MV-4-11 (cell line): ENCODE measurements at places on chromosomes 7 and 10.
A peak's percentile ranks its signal among the peaks of the same experiment; 100 is the strongest.

DNA sequence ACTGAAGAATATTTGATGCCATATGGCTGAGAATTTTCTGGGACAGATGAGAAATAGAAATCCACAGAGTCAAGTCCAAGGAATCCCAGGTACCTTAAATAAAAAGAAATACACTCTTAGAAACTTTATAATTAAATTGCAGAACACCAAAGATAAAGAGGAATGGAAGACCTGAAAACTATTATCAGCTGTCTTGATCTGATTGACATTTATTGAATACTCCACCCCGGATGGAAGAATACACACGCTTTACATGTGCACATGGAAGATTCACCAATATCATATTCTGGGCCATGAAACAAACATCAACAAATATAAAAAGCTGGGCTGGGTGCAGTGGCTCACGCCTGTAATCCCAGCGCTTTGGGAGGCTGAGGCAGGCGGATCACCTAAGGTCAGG lies 81.6 kb downstream of the EXOC6 start:
- DNase-seq: no peak

DNA sequence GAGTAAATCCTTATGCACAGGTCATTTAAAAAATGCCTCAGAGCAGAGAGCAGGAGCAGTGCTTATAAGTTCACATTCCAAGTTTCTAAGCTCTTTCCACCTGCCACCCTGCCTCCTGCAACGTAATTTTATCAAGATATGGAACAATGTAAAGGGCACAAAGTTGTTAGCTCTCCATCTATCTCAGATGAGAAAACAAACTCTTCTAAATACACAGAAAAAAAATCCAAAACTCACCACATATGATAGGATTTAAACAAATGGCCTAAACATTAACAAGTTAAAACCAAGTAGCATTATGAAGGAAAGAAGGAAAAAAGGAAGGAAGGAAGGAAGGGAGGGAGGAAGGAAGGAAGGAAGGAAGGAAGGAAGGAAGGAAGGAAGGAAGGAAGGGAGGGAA lies 1132.8 kb downstream of the GRM8 start:
- DNase-seq: no peak

DNA sequence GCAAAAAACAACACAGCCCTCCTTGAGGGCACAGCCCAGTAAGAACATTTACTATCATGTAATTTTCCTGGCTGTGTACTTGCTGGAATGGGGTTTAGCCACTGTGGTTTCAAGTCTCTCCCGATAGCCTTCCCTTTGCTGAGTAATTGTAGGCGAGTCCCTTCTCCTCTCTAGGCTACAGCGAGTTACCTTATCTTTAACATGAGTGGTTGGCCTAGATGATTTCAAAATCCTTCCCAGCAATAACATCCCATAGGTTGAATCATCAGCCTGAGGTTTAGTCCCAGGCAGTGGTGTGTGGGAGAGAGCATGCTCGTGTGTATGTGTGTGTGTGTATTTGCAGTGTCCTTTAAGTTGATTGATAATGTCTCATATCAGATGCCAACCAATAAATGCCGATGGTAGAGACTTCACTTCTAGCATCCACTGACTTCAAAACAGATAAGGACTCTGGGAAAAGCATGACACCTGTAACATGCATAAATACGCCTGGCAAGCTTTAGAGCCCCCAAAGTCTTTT lies 142.9 kb upstream of the ZMIZ1 start:
- DNase-seq: peak; percentile 80

- DNase-seq: no peak
Observed at GRCh38 chr10:111986079-111986478, 197.5 kb downstream of the GPAM start.

- DNase-seq: no peak
Observed at GRCh38 chr7:149414745-149415390, 46.0 kb downstream of the ZNF777 start.

DNA sequence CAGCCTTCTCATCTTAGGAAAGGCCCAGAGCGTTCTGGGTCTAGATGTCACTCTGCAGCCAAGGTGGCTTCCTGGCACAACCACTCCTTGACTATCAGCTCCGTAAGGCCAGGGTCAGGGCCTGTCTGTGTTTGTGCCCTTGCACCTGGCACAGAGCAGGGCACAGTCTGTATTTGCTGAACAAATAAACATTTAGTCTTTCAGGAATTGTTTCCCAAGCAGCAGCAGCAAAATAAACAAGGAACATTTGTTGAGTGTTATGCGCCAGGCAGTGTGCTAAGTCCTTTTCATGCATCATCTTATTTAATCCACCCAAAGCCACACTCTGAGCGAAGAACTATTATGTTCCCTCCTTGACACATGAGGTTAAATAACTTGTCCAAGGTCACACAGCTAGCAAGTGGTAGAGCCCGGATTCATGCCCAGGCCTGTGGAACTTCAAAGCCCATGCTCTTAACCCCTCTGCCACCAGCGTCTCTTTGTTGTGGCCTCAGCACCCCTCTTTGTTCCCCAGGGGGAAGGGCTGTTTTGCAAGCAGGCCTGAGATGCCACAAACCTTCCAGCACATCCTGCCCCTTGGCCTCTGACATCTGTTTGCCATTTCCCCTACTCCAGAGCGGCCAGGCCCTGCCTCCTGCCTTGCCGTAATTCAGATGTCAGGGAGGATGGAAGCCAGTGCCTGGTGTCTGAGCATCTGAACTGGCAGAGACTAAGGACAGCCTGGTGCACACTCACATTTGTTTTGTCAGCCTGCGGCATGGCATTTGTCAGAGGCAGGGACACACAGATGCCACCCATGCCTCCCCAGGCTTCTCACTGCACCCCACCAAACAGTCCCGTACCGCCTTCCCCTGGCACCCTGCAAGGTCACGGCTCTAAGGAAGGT lies 325.8 kb upstream of the ZMIZ1 start:
- DNase-seq: peak; percentile 59

DNA sequence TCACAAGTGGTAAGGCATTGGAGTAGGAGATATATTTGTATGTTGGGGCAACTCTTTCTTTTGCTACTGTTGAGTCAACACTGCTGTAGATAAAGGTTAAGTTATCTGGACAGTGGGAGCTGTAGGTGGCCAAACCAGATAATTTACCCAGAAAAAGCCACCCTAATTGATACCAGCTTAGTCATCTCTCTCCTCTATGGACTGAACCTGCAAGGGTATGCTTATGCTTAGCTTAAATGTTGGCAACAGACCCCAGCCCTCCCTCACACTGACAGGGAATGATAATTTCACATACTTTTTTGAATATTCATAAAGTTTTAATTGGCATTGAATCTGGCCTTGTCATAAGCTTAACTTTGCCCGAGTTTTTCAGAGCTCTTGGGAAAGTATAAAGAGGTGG lies 66.3 kb downstream of the CREB5 start:
- DNase-seq: no peak

- DNase-seq: peak; percentile 53
Observed at GRCh38 chr7:116249969-116250553, 39.7 kb downstream of the TES start.

DNA sequence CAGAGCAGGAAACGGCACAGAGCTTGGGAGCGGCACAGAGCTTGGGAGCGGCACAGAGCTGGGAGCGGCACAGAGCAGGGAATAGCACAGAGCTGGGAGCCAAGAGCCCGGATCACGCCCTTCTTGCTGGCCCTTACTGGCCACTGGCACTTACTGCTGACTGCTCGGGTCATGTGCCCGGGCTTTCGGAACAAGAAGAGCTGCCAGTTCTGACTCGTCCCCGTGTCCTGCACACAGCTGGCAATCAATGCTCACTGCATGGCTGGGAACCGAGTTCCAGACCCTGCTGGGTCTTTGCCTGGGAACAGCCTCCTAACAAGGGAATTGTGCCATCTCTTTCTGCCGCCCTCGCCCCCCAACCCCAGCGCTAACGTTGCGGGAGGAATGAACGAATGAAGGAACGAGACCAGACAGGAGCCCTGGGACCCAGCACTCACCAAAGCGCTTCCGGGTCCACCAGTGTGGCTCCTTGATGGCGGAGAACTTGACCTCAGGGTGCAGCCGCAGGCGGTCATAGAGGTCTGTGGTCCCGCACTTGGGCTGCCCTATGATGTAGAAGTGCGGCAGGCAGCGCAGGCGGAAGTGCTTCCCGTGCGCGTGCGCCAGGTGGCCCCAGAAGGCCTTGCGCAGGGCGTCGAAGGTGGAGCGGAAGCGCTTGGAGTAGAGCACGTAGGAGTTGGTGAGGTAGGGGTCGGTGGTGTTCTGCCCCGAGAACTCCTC lies 49.1 kb downstream of the CHST15 start:
- DNase-seq: no peak

- DNase-seq: peak; percentile 77
Observed at GRCh38 chr7:16420649-16421332, 547 bp downstream of the CRPPA start.

DNA sequence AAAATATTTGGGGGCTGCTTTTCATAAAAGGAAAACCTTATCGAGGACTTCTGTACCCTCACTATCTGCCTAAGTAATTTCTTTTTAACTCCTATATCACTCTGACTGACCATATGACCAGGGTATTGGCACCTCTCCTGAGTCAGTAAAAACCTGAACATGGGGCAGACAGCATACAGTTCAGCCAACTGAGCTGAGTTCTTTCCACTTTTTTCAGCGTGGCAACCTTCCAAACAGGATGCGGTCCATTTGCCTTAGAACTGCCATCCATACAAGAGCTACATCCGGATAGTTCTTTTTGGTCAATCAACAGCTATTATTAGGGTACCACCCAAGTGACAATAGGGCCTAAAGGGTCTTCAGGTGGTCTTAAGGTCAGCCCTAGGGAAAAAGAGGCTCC lies 122.6 kb downstream of the MARCHF5 start:
- DNase-seq: no peak

DNA sequence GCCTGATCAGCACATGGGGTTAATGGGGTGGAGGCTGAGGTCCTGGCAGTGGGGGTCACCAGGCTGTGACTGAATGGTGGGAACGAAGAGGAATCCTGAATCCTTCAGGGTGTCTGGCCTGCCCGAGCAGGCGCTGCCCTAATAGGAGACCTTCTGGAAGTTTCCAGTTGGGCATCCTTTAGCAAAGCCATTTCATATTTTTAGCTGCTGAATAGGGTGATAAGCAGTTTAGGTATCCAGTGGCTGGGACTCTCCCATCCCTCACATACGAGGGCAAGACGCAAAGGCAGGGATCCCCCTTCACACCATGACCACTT lies 159.3 kb downstream of the SH3PXD2A start:
- no peak for DNase-seq

DNA sequence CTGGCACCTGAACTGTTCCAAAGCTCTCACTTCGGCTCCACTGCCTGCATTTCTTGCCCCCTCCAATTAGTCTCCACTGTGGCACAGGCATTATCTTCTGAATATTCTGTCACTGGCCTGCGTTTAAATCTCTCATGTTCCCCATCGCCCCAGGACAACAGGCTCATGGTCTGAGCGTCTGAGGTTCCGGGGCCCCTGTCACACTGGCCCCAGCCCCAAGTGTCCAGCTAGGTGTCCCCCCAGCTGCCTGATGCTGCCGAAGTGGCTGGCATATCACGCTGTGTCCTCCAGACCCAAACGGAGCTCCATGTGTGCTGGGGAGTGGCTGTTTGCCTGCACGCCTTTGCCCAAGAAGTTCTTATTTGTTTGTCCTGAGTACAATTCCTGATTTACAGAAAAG lies 135.4 kb downstream of the TACC2 start:
- DNase-seq: no peak

DNA sequence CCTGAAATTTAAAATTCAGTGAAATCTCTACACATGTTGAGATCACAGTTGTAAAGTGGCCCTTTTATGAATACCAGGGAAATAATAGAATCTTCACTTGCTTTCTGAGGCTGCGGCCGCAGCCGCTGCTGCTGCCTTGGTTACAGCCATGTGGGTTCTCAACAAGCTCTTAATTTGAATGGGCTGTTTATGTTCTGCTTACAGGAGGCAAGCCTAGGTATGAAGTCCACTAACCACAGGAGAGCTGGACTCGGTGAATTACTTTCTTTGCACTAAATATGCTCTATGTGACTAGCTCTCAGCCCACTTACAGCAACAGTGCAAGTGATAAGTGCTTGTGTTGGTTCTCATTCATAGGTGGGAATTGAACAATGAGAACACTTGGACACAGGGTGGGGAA lies 410.8 kb downstream of the SFMBT2 start:
- DNase-seq: no peak

DNA sequence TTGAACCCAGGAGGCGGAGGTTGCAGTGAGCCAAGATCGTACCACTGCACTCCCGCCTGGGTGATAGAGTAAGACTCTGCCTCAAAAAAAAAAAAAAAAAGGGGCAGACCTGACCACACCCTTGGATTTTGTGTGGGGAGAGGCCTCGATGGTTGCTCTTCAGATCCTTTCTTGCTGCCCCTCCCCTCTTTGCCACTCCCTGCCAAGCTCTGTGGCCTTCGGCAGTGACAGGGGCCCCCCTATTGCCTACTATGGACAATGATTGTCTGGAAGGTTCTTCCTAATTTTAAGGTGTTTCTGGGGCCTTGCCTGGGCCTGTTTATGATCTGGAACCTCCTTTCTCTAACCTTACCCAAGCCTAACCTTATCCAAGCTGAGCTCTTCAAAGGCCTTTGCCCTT lies 795 bp downstream of the PRF1 start:
- DNase-seq: no peak

- DNase-seq: no peak
Observed at GRCh38 chr10:58220769-58221451, 46.8 kb downstream of the IPMK start.

DNA sequence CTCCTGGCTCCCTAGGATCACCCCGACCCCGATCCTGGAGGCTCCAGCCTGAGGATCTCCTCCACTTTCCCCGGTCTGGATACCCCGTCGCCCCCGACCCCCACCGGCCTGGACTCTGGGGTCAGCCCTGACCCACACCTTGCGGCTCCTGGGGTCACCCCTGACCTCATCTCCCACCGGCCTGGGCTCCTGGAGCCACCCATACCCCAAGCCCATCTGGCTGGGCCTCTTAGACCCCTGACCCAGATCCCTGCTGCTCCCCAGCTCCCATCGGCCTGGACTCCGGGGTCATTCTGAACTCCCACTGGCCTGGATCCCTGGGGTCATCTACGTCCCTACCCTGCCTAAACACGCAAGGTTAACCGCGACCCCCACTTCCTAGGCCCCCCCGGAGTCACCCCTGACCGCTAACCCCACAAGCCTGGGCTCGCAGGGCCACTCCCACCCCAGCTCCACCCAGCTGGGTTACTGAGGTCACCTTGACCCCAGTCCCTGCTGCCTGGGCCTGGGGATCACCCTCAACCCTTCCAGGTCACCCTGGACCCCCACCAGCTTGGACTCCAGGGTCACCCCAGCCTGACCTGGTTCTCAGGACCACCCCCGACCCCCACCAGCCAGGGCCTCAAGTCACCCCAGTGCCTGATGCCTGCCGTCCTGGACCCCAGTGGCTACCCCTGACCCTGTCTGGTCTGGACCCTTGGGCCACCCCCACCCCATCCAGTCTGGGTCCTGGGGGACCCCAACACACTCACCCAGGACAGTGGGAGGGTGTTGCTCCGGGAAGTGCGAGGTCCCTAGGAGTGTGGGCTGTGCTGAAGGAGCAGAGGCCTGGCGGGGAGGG lies 1.2 kb downstream of the FOXK1 start:
- DNase-seq: peak; percentile 28
